Kasumi-1 (cell line): ENCODE measurements at places on chromosomes 1 and 21.

DNA sequence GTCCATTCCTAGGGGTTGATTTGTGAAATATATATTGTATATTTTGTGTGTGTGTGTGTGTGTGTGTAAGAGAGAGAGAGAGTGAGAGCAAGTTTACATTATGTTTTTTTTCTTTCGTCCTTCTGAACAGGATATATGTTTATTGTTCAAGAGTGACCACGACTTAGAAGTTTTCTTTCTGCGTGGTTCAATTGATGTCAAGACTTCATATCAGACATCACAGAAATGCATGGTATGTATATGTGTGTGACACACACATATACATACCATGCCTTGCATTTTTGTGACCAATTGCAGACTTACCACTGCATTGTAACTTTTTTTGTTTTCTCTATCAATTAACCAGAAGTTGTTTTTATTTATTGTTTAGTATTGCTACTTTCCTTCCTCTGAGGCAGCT, 2.5 kb downstream of the RASAL2 start:
- DNase-seq = no peak

- no peak for DNase-seq
Observed at GRCh38 chr1:65514041-65514440, 93.6 kb downstream of the LEPR start.

DNA sequence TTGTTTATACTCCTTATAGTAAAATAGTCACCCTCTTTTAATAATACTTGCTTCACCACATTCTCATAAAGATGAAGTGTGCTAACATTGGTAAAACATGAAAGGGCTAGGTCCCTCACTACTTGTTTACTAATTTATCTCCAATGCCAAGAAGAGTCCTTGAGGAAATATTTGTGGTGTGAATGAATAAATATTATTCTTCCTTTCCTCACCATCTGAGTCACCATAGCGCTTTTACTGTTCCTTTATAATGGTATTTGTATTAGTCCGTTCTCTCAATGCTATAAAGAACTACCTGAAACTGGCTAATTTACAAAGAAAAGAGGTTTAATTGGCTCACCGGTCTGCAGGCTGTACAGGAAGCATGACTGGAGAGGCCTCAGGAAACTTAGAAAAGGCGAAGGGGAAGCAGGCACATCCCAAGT, 222.8 kb upstream of the ZRANB2 start:
- no peak for DNase-seq

- DNase-seq = no peak
Observed at GRCh38 chr1:88274431-88274830, 409.6 kb upstream of the PKN2 start.

GRCh38 chr1:9735800-9736199, 84.3 kb downstream of the PIK3CD start:
- DNase-seq = no peak

DNA sequence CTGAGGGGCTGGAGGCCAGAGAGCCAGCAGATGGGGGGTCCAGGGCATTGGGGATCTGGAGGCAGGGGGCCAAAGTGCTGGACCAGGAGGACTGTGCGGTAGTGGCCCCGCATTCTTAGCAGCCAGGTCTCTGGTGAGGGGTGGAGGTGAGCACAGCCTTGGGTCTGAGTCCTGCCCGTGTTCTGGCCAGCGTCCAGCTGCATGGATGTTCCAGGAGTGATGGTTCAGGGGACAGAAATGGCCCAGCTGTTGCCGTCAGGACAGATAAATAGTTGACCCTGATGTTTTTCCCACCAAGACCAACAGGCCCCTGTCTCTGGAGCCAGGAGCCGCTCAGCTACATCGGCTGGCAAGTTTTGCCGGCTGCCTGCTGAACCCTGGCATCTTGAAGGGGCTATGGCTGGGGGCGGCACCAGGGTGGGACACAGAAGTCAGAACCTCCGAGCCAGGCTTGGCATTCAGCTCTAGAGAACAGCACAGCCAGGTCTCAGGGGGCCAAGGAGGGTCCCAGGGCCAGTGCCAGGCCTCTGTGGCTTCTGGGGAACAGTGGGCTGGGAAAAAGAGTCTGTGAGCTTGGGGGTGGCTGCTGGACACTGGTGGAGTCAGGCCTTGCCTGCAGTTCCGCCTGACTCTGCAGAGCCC, 19.4 kb upstream of the TTC34 start:
- DNase-seq = no peak

- DNase-seq = no peak
Observed at GRCh38 chr1:175089136-175089718, 21.6 kb downstream of the TNN start.

DNA sequence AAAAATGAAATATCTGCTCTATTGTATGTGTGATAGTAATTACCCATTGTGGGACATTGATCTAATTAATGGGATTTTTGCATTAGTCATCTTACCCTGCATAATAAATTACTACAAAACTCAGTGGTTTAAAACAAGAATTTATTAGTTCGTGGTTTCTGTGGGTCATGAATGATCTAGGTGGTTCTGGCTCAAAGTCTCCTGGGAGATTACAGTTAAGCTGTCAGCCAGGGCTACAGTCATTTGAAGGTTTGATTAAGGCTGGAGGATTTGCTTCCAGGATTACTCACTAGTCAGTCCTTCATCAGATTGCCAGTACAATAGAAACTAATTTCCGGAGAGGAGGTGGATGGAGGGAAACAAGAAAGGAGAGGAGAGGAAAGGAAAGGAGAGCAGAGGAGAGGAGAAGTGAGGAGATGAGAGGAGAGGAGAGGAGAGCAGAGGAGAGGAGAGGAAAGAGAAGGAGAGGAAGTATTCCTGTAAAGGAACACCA, 60.4 kb upstream of the TNFSF4 start:
- DNase-seq = no peak
